GM12878 (cell line): ENCODE measurements at places on chromosomes 6 and 20.

DNA sequence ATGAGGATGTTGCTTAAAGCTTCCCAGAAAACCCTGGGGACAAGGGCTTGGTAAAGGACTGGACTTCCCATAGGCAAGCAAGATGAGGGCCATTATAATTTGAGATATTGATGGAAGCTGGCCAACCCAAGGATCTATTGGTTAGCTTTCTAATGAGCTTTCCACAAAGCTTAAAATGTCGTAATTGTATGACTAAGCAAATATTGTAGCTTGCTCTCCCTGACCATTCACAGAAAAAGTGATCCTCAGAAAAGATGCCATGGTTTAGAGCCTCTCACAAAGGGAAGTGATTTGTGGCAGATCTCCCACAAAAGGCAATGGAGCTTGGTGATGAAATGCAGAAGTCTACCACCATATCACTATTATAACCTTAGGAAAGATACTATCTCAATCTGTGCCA is 13.6 kb downstream of the IL17F start:
- no peak for DNase-seq

DNA sequence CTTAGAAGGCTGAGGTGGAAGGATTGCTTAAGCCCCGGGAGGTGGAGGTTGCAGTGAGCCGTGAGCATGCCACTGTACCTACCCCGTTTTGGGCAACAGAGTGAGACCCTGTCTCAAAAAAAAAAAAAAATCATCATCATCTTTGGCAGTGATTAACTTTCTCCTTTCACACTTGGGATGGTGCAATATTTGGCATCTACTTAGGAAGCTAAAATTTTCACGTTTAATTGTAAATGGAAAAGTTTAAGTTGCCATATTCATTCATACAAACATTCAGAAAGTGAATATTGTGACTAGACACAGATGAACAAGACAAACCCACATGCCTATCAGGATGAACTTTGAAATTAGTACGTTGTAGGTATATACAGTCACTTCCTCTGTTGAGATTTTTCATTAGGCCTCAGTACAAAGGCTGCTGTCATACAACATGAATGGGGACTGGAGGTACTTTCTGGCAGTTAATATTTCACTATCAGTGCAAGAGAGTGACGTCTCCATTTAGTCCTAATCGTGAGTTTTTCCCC is 10.3 kb downstream of the TOP1 start:
- no peak for DNase-seq

GRCh38 chr20:50575865-50576720 is 65.9 kb downstream of the PTPN1 start:
- DNase-seq = no peak

DNA sequence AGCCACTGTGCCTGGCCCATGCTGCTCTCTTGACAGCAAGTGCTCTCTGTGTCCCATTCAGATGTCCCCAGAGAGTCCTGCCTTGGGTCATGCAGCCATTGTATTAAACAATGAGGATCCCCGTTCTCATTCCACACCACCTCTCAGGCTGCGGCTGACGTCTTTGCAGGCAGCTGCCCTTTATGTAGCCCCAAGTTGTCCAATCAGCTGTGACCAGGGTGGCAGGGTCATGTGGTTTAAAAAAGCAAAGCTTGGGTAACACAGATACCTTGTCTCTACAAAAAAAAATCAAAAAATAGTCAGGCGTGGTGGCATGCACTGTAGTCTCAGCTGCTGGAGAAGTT is 13.2 kb downstream of the GCNT2 start:
- no peak for DNase-seq

DNA sequence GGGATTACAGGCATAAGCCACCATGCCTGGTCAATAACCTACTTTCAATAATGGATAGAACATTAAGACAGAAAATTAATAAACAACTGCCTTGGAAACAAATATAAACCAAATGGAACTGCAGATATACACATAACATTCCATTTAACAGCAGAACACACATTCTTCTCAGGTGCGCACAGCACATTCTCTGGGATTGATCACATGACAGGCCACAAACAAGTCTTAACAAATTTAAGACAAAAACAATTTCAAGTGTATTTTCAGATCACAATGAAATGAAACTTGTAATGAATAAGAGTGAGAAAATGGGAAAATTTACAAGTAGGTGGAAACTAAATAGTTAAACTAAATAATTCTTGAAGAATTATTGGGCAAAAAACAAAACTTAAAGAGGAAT is 167.9 kb downstream of the TBX18 start:
- DNase-seq = no peak

- no peak for DNase-seq
Measured at GRCh38 chr6:129923530-129924250, 62.6 kb upstream of the TMEM244 start.

- no peak for DNase-seq
Measured at GRCh38 chr6:125738276-125738675, 11.2 kb upstream of the HEY2 start.

DNA sequence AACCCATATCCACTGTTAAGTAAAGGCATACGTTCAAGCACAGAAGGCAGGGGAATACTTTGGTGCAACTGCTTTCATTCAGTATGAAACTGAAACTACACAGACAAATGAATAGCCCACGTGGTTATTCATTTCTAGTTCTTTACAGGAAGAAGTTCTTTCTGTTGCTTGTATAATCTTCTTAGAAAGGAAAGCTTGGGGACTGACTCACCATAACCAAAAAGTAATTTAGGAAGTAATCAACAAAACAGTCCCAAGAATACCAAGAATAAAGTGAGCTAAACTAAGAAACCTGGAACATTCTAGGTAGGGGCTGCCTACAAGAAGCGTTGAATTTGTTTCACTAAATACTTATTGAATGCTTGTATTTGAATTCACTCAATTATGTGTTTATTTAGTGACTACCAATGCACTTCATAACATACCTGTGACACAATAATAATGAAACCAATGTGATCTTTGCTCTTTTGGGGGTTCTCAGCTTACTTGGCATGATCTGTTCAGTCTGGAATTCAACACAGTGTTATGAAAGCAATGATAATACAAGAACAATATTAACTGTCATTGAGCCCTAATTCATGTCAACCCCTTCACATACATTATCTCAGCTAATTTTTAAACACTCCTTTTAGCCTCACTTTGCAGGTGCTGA is 25.1 kb upstream of the KIAA0408 start:
- DNase-seq = peak; percentile 39

- no peak for DNase-seq
Measured at GRCh38 chr6:151255811-151256210, 16.0 kb downstream of the AKAP12 start.

DNA sequence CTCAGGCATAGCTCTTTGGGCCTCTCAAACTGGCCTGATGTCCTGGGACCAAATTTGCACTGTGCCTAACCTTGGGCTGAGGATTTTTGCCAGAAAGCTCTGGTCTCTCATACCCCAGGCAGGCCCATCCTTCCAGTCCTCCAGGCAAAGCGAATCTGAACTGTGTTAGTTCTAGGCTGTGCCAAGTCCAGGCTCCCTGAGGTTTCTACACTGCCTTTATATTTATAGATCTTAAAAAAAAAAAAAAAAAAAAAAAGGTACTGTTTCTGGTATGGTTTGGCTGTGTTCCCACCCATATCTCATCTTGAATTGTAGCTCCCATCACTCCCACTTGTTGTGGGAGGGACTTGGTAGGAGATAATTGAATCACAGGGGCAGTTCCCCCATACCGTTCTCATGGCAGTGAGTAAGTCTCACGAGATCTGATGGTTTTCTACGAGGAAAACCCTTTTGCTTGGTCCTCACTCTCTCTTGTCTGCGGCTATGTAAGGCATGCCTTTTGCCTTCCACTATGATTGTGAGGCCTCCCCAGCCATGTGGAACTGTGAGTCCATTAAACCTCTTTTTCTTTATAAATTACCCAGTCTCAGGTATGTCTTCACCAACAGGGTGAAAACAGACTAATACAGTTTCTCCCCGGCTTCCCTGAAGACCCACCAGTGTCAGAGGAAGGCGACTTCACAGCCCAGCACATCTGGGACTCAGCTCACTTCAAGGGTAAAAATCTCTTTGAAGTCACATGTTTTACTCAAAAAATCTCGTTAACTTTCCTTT is 39.0 kb upstream of the TBXT start:
- DNase-seq = peak; percentile 62

DNA sequence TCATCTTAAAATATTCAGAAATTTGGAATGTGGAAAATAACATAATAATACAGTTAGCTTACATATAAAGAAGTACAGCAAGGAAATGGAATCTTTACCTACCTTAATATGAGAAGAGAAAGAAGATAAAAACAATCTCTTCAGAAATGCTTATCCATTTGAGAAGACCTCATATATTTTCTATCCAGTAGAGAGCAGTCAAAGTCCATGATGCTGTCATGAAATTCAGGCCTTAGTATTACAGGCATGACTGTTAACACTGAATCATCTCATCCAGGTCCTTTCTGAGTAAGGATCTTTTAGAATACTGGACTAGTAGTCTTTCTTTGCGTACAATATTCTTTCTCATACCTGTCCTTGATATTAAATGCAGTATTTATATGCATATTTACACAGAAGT is 713.4 kb downstream of the CD109 start:
- DNase-seq = no peak

DNA sequence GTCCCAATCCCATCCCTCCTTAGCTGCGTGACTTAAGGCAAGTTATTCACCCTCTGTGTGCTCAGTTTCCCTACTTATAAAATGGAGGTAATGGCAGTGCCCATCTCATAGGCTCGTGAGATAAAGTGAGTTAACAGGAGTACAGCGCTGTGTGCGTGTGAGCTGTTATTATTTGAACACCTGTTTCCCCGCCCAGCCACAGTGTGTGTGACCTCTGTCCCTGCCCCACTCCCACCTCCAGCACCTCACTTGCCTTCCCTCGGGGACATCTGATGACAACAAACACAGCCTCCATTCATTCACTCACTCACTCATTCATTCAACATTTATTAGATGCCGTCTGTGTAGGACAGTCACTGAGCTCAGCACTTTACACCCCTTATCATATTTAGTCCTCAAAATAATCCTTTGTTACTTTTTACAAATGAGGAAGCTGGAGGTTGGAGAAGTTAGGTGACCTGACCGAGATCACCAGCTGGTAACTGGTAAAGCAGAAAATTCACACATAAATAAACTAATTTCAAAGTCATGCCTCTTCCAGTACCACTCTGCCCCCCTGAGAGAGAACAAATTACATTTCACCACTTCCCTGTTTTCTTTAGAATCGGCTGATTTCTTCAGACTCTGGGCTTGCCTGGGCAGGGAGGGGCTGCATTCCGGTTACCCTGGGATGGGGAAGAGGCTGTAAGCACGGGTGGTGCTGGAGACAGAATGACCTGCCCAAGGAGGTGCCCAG is 58.6 kb downstream of the CPNE5 start:
- DNase-seq = no peak

DNA sequence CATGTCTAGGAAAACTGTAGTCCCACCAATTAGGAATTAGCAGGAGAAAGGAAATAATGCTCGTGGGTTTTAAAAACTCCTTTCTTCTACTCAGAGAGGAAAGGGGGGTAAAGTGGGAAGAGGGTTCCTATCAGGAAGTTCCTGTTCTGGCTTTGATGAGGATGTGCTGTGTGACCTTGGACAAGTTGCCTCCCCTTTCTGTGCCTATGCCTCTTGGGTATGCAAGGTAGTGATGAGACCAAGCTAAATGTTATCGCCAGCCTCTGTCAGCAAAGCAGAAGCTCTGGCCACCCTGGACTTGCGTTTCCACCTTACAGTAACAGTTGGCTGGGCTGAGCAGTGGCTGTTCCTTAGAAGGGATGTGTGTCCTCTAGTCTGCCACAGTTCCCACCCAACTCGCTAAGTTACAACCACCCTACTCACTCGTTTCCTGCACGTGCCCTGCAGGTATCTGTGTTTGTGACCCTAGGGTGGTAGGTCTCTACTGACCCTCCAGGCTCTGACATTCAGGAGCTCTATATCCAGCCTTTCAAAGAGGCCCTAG is 110.0 kb downstream of the PREX1 start:
- DNase-seq = no peak

GRCh38 chr6:170404036-170404435 is 97.5 kb downstream of the FAM120B start:
- no peak for DNase-seq

GRCh38 chr20:22690616-22691179 is 106.3 kb upstream of the FOXA2 start:
- DNase-seq = no peak

DNA sequence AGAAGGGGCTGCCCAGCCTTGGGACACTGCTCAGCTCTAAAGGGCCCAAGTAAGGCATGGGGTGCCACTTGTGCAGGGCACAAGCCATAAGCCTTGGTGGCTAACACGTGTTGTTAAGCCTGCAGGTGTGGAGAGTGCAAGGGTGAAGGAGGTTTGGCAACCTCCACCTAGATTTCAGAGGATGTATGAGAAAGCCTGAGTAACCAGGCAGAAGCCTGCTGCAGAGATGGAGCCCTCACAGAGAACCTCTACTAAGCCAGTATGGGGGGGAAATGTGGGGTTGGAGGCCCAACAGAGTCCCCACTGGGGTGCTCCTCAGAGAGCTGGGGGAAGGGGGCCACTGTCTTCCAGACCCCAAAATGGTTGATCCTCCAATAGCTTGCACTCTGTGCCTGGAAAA is 32.6 kb downstream of the SERINC1 start:
- no peak for DNase-seq

DNA sequence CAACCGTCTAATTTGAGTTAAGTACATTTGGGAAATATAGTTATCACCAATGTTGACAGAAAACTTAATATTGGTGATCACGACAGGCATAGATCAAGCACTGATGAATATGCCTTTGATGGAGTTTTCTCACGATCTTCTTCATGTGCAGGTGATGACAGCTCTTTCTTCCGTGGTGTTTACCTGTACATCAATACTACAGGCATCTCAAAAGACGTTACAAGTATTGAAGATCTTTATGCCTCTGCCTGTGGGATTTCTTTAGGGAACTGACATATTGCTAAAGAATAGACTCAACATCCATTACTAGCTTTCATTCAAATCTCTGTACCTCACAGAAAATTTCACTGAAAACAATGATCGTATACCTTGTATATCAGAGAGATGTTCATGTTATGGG is 178.7 kb downstream of the PACRG start:
- DNase-seq = no peak

DNA sequence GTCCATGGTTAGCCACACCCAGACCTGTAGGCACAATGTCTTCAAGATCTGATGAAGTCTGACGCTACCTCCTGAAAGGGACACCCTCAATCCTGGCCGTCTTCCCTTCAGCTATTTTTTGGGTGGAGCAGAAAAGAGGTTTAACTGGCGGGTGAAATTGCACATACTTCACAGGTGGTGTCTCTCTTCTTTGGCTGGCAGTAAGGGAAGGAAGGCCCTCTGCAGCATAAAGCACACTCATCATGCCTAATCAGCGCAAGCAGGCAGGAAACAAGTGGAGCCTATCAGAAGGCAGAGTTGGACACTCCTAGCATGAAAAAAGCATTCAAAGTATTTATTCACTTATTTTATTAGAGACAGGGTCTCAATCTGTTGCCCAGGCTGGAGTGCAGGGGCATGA is 32.9 kb downstream of the PNLDC1 start:
- DNase-seq = no peak

GRCh38 chr6:96532399-96532798 is 10.8 kb downstream of the UFL1 start:
- peak; percentile 41 for DNase-seq
